Stimulated activated CD8-positive, alpha-beta memory T cell treated with anti-CD3 and anti-CD28 coated beads, Interleukin-4, amount 100 ng/mL, for 1 hour (primary cell): ENCODE measurements at places on chromosomes 11 and 22.

DNA sequence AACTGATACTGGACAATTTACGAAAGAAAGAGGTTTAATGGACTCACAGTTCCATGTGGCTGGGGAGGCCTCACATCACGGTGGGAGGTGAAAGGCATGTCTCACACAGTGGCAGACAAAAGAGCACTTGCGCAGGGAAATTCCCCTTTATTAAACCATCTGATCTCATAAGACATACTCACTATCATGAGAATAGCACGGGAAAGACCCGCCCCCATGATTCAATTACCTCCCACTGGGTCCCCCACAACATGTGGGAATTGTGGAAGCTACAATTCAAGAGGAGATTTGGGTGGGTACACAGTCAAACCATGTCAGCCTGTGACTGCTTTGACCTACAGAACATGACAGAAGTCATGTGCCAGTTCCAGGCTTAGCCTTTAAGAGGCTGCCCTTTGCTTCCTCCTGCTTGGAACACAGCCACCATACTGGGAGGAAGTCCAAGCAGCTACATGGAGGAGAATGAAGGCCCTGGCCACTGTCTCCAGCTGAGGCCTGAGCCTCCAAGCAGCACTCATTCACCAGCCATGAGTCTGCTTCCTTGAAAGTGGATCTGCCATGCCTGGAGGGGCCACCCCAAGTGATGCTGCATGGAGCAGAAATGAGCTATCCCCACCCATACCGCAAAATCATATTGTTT lies 10.9 kb upstream of the GAL start:
- DNase-seq = no peak

DNA sequence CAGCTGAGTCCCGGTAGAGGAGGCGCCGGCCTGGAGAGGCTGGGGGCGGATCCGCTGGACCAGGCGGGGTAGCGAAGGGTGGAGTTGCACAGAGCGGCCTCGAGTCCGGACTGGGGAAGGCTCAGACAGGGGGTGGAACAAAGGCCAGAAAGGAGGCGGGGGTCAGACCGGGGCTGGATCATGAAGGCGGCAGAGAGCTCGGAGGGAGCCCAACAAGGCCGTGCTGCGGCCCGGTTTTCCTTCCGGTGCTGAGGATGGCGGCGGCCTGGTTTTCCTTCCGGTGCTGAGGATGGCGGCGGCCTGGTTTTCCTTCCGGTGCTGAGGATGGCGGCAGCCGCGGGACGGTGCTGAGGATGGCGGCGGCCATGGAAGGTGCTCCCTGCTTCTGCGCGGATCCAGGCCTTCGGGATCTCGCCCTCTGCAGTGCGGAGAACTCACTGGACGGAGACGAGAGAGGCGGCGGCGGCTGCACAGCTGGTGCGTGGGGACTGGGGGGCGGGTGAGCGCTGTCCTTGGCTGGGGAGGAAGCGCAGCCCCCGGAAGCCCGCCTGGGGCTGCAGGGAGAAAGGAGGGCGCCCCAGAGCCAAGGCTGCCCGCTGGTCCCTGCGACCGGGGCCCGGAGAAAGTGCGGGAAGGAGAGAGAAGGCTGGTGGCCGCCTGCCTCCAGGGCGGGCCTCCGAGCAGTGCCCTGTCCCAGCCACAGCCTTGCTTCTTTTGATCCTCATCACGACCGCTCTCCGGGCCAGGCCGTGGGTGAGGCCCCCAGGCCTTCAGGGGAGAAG lies 350.4 kb upstream of the B3GAT1 start:
- no peak for DNase-seq

- no peak for DNase-seq
Observed at GRCh38 chr11:15057329-15057728, 16.1 kb upstream of the CALCB start.

GRCh38 chr22:38437416-38437815 lies 17.6 kb downstream of the KCNJ4 start:
- DNase-seq = no peak

- DNase-seq = no peak
Observed at GRCh38 chr11:13920756-13921155, 41.8 kb upstream of the SPON1 start.

GRCh38 chr11:11396301-11397035 lies 43.4 kb upstream of the CSNK2A3 start:
- DNase-seq = no peak

DNA sequence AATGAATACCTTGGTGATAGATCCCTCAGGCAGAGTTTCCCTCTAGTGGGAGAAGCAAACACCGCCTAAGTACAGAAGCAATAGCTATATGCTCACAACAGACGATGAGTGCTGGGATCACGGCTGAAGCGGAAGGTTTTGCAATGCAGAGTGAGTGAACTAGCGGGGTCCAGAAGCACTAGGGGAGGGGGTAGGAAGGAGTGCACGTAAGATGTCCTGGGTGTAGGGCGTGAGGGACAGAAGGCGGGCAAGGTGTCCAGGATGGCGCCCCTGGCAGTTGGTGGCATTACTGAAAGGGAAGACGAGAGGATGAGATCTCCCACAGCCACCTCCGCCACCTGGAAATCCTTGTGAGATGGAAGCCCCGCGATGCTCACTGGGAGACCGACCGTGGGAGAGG lies 81.0 kb downstream of the ETS1 start:
- no peak for DNase-seq

GRCh38 chr11:574632-575312 lies 1.5 kb upstream of the PHRF1 start:
- no peak for DNase-seq

DNA sequence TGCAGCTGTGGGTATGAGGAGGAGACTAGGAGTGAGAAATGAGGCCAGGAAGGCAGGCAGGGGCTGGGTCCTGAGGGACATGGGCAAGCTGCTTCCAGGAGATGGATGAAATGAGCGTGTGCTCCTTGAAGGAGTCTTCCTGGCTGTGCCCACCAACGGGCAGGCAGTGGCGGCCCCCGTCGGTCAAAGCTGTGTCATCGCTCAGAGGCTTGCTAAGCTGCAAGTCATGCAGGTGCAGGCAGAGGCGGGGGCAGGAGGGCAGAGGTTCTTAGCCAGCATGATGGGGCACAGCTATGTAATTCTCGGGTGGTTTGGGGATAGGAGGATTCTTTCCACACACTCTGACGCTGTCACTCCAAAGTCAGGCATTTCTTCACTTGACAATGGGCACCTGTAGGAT lies 12.5 kb upstream of the PEX26 start:
- DNase-seq = no peak

- no peak for DNase-seq
Observed at GRCh38 chr11:16380941-16381568, 24.7 kb upstream of the SOX6 start.

DNA sequence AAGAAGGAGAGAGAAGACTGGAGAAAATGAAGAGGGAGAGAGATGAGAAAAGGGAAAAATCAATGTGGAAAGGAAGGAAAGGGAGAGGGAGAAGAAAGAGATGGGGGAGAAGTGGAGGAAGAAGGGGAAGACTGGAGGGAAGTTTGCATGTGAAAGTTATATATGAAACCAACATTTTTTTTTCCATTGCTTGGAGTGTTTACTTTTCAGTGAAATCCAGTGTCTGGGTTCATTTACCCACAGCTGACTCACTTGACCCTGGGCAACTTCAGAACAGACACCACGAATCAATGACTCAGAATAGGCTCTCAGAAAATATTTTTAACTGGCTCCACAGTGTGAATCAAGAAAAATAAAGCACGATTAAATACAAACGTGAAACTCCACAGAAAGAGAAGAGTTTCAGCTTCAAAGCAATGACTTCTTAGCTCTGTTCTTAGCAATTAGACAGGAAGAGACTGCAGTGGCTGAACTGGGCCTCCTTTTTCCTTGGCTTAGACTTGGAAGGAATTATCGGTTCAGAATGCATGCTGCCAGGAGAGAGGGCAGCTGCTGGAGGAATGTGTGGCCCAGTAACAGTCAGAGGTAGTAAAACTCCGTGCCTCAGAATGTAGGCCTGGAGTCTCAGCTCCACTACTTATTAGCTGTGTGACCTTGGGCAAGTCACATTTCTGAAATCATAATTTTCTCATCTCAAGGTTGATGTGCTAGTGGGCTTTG lies 237.5 kb downstream of the MIAT start:
- DNase-seq = no peak

GRCh38 chr22:50531962-50532674 lies 2.3 kb upstream of the TYMP start:
- DNase-seq = no peak

GRCh38 chr11:113529606-113530005 lies 54.4 kb upstream of the DRD2 start:
- no peak for DNase-seq

- no peak for DNase-seq
Observed at GRCh38 chr22:17100621-17101020, 15.8 kb downstream of the IL17RA start.

DNA sequence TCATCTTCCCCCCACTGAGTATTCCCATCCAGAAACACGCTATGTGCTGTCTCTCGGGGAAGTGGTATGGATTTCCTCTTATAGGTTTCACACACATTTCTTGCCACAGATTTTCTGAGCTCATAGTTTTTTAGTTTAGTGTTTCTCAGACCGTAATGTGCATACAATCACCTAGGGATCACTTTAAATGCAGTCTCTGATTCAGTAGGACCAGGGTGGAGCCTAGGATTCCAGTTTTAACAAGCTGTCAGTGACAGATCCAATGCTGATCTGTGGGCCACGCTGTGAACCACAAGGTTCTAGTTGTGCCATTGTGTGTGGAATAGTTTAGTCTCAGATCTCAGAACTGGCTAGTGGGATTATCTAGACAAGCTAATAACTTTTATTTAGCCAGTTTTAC lies 23.7 kb upstream of the CXCR5 start:
- no peak for DNase-seq

DNA sequence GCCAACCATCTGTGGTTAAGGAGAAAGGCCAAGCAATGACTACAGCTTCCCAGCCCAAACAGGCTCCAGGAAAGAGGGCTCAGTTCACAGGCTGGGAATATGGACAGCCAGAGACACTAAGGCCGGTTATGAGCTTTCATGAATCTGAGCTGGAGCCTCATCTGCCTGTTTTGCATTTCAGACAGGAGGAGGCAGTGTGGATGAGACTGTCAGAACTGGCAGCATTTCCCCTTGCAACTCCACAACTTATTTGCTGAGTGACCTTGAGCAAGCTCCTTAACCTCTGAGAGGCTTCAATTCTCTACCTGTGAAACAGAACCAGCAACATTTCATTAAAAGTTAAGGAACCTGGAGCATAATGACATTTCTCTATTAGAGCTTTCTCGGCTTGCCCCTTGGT lies 264.0 kb downstream of the ETS1 start:
- DNase-seq = no peak

- DNase-seq = no peak
Observed at GRCh38 chr11:30433831-30434230, 110.9 kb downstream of the ARL14EP start.

DNA sequence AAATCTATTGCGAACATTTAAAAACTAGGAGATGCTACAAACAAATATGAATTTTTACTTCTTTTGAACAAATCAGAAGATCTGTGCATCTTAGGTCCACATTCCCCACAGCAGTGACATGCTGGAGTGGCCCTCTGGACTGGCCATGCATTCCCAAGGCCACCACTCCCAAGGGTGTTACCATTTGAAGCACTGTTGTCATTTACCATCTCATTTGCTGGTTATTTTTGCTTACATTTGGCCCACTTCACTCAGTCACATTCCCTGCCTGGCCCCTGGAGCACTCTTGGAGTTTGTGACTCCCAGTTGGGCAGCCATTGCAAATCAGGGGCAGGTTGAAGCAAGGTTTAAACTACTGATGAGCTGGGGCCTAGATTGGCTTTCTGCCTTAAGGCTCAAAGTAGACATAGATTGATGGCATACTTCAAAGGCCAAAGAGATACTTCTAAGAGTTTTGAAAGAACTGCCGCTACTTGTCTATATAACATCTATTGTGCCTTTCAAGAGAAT lies 8.5 kb upstream of the ZNRF3 start:
- no peak for DNase-seq
